GM12892 (cell line): ENCODE measurements at places on chromosomes 12 and 14.

- DNase-seq, result no peak
Observed at GRCh38 chr12:56718636-56719035, 6.5 kb downstream of the NACA start.

DNA sequence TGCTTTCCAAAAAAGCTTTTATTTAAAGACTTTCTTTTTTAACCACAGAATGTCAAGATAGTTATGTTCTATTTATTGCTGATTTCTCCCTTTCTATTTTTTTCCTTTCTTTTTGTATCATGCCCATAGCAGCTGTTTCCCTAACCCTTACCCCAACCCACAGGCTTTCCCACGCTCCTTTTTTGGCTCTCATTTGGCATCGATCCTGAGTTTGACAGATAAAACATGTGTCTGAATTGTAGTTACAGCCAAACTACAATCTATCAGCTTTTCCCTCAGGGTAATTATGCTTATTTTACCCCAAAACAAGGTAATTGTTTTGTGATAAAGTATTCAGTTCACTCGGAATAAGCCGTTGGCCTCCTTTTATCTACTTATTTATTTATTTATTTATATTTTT is 46.7 kb downstream of the PDE3A start:
- DNase-seq, result no peak

DNA sequence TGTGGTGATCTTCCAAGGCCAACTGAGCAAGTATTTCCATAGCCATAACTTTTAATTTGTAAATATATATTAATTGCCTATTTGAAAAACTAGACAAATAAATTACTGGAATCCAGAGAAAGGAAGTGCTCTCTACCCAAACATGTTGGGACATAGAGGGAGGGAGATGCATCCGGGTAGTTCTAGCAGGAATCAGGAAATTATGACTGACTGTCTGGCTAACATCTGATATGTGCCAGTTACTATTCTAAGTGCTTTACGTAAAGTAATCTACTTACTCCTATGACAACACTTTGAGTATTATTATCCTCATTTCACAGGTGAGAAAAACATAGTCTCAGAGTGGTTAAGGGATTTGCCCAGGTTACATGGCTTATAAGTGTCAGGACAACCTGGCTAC is 147.7 kb upstream of the VASH1 start:
- no peak for DNase-seq

DNA sequence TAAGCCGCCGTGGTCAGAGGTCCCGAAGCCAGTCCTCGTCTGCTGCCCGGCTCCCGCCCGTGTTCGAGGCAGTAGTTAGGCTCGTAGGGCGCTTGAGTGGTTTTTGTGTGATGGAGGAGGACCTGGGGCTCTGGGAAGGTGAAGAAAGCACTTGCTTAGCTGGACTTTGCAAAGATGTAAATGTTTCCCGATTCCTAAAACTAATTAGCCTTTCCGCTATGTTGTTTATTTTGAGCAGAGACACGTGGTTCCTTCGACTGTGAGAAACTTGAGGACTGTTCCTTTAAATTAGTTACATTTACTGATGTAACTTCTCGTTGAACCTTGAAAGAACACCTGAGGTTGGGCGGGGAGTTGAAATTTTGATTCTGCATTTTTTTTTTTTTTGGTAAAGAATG is 33.9 kb downstream of the MIA2 start:
- DNase-seq, result no peak

DNA sequence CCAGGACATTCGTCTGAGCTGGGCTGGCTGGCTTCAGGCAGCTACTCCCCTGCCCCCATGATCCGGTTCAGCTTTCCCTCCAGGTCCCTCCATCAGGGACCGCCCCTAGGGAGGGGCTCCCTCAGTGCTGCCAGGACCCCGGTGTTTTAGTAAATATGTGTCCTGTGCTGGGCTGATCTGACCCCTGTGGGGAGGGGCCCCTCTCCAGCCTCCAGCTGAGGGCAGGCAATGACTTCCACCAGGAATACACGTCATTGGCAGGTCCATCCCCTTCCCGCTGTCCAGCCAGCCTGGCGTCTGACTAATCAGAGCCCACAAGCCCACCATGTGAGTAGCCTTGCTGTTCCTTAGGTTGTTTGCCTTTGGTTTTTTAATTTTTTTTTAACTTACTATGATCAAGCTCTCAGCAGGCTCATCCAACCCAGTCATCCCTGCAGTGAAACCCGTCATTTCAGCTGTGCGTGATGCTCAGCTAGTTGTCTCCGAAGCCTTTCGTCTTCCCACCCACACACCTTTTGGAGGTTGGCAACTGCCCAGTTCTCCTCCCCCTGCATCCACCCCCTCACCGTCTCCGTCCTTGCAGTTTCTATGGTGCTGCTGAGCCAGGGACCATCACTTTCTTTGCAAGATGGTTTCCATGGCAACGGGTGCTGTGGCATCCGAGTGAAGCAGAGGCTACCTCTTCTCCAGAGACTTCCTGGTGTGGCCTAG is 16.0 kb upstream of the SERPINA4 start:
- DNase-seq, result no peak

DNA sequence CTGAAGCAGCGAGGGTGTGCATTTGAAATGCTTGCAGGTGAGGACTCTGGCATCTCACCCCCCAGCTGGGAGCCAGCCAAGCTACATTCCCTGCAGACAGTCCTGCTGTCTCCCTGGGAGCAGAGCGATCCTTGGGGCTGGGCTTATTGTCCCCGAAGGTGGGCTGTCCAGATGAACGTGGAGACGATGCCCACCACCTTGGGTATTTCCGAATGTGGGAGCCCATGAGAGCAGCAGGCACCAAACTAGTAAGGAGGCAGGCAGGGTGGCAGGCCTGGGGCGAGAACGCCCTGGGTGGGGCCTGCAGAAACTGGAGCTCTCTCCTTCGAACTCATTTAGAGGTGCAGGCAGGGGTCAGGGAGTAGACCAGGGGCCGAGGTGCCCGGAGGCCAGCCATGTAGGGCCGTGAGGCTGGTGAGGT is 18.5 kb downstream of the ZBTB42 start:
- no peak for DNase-seq

DNA sequence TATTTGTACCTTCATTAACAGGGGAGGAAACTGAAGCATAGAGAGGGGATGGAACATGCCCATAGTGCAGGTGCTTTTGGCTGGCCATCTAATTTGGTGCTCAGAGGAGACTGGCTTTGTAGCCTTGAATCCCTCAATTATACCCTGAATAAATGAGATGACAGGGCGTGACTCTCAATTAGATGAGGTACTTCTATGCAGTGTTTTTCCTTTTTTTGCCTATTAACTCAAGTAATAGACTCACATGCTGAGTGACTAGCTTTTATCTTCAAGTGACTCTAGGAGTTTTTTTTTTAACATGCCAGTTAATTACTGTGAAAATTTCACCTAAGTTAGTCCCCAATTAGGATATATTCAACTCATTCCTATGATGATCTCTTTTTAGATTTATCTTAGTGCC is 243.7 kb downstream of the DACT1 start:
- DNase-seq, result no peak

DNA sequence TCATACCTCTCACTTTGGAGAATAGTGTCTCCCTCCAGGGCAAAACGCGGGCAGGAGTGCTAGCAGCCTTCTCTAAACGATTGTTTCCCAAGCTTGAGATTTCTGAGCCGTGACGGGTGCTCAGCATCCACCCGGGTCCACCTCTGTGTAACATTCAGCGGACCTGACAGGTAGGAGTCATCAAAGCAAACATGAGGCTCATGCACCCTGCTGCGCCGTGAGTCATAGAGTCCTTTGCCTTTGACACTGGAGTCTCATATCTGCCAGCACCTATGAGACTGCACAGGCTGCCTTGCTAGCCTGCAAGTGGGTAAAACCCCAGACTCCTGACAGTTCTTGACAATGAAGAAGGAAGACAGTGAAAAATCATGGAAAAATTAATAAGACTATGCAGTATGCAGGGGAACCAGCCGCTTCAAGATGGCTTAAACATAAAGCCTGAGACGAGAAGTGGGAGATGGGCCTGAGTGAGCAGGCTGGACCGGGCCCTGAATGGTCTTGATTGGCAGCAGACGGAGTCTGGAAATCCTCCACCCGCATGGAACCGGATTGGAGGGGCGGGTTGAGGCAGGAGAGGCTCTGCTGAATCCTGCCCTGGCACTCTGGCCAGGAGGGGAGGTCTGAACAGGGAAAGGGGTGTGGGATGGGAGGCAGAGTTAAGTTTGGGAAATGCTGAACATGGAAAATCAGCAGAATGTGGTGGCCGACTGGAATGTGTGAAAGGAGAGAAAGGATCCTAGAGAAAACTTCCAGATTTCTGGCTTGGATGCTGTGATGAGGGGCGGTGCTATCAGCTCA is 54.2 kb downstream of the LGMN start:
- no peak for DNase-seq

DNA sequence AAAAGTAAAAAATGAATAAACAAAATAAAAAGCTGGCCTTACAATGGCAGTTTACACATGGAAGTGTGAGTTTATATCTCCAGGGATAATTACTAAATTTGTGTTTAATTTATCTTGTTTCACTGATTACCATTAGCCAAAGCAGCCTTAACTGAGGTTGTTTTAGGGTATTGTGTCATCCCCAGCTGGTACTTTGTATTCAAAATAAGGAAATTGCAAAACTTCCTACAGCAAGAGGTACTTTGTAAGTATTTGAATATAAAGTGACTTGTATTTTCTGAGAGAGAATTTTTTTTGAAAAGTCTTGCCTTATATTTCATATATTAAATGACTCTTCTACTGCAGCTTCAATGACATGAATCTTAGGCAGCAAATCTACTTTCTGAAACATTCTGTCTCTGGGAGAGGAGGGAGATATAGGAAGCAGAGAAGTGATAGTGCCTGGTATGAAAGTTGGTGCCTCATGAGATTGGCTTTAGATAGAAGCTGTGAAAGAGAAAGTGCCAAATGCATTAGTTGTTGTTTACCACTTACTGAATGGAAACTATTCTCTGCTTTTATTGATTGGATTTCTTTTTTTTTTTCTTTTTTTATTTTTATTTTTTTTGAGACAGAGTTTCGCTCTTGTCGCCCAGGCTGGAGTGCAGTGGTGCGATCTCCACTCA is 6.7 kb downstream of the FNTB start:
- no peak for DNase-seq

DNA sequence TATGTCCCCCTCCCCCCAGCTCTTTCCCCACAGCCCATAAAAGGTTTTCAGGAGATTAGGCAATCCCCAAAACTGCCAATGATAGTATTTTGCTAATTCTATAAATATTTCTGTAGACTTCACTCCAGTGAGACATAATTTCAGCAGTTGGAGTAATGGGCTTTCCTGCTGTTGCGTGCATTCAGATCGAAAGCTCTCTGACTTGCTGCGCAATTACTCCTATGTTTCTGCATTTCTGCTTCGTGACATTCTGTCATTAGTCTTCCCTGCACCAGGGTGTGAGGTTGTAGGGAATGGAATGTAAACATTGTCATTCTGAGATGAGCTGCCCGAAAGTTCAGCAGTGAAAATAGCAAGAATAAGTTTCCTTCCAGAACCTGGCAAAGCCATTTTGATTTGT is 58.2 kb downstream of the SAMD4A start:
- DNase-seq, result no peak
